ENCODE measurements at places on chromosomes 4 and X.

- no peak for DNase-seq
These were observed 1751.9 kb downstream of the ARAP2 start for GRCh38 chr4:34492414-34492813.

GRCh38 chrX:69037786-69038185 lies 127.5 kb downstream of the PJA1 start:
- DNase-seq: no peak

- no peak for DNase-seq
These were observed 306.1 kb downstream of the PCDH18 start for GRCh38 chr4:137226221-137226620.

DNA sequence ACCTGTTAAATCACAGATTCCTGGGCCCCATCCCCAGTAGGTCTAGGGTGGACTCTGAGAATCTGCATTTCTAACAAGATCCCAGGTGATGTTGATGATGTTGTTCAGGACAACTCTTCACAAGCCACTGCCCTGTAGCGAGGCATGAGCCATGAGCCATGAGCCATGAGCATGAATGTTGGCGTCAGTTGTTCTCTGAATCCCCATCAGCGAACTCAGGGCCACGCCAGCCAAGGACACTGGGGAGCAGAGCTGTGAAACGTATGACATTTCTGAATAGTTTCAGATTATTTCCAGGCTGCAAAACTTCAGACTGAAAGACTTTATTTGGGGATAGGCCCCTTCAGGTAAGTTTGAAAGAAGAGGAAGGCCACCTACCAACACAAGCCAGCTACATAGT lies 46.9 kb upstream of the HCCS start:
- DNase-seq: no peak

GRCh38 chrX:78650906-78651437 lies 8.2 kb downstream of the RTL3 start:
- DNase-seq: no peak

DNA sequence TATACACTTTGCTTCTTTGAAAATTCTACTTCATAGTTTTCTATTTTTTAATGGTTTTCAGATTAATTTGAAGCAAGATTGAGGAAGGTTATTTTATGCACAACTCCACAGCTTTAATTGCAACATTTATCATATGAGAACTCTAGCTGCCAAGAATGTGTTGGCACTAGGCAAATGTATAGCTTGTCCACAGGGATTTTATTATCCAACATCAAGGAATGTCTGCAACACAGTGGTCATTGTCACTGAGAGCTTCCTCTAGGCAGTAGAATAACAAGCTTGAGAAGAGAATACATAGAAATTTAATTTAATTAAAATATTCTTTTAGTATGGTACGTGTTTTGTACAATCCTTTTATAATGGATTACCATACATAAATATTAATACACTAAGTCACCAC lies 1600.8 kb downstream of the ARAP2 start:
- no peak for DNase-seq

DNA sequence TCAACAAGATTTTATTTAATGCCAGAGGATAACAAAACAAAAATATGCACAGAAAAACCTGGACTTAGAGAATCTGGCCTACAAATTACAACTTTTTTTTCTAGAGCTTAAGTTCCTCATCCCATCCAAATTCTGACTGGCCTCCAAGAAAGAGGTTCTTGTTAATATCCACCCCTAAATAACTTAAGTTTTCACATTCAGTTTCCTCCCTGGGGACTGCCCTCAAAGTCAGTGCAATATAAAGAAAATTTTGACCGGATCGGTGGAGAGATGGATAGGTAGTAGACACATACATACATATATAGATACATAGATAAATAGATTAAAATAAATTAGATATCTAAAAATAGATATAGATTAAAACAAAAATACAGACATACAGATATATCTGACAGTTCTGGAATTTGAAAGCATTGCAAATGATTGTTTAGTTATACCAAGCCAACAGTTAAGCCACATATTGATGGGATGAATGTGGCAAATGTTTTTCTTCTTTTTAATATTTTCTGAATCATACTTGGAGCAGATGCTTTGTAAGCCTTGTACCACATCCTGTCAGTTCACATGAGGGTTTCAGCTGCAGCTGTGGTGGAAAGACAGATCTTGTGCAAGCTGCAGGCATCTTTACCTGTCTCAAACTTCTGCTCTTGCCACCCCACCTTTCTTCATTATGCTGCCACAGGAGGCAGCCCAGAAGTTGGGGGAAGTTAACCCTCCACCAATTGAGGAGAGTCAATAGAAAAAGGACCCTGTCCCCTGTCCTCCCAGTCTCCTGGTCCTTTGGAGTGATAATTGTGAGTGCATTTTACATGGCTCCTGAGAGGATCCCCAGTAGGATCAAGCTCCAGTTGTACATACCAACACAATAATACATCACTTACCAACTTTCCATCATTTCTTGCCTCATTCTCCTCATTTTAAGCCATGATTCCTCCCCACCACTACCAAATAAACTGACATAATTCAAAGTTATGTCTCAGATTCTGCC lies 58.5 kb upstream of the PRDM8 start:
- no peak for DNase-seq

GRCh38 chr4:170198747-170199146 lies 109.0 kb upstream of the AADAT start:
- DNase-seq: no peak

GRCh38 chr4:184382189-184382846 lies 92.0 kb downstream of the IRF2 start:
- DNase-seq: no peak

- no peak for DNase-seq
These were observed 26.8 kb downstream of the COQ2 start for GRCh38 chr4:83257811-83258210.

GRCh38 chr4:73917081-73917501 lies 47.9 kb downstream of the CXCL1 start:
- DNase-seq: no peak

- DNase-seq: no peak
These were observed 14.9 kb upstream of the S100G start for GRCh38 chrX:16635040-16635439.

DNA sequence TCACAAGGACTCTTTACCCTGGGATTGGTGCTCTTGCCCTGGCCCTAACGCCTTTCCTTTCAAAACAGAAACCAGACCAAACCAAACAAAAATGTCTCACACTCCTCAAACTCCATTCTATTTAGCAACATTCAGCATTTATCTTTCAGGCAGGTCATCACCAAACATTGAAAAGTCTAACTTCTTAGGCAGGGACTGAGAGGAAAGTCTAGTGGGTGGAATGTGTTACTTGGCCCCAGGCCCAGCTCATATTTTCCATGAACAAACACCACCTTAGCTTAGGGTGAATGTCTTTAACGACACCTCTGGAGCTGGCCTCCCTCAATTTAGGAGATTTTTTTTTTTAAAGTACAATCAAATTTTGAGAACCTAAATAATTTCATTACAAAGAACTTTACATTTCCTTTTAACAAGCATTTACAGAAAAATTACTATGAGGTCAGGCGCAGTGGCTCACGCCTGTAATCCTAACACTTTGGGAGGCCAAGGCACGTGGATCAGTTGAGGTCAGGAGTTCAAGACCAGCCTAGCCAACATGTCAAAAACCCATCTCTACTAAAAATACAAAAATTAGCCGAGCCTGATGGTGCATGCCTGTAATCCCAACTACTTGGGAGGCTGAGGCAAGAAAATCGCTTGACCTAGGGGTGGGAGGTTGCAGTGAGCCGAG lies 10.2 kb upstream of the N4BP2 start:
- DNase-seq: no peak

DNA sequence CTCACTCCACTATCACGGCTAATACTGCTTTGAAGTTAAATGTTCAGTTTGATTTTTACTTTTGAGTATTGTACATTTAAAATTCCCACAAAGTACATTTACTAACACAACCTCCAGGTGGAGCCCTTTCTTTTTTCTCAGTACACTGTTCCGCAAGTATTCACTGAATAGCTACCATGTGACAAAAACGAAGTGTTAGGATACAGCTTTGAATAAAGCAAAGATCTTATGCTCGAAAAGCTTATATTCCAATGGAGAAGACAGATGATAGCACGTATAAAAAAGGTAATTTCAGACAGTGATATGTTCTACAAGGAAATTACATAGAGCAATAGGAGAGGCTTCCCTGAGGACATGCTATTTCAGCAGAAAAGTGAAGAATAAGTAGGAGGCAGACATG lies 60.7 kb upstream of the ABCG2 start:
- peak; percentile 59 for DNase-seq

DNA sequence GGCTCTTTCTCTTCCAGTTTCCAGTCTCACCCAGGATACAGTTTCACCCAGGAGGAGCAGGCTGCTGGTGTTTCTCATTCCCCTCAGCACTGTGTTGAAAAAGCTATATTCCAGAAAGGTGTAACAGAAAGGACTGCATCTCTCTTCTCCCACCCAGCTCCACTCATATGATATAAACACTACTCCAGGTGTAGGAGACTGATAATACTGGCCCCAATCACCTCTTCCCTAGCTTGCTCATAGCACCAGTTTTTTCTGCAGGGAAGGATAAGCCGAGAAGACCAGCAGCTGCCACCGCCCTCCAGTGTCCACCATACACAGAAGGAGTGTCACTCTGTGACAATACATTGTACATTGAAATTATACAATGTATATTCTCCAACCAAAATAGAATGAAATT lies 105.5 kb upstream of the STK26 start:
- DNase-seq: no peak

- DNase-seq: no peak
These were observed 103.4 kb downstream of the REELD1 start for GRCh38 chr4:146317783-146318182.

- DNase-seq: no peak
These were observed 287.7 kb downstream of the BMPR1B start for GRCh38 chr4:95045429-95045828.

- DNase-seq: peak; percentile 24
These were observed 10.2 kb downstream of the ADGRL3 start for GRCh38 chr4:61210186-61210939.

DNA sequence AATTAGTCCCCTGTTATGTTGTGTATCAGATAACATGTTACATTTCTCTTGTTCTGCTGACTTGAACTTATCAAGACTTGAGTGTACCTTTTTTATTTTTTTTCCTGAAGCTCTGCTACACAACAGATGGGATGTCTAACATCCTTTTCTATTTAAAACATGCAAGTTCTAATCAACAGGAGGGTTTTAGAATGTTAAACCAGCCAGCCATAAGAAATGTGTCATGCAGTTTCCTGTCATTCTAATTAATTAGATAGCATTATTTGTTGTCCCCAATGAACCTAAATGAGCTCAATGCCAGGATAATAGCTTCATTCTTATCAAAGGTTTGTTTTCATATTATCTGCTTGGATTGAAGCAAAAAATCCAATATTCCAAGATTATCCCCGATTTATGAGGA lies 958.2 kb downstream of the PCDH7 start:
- DNase-seq: no peak

DNA sequence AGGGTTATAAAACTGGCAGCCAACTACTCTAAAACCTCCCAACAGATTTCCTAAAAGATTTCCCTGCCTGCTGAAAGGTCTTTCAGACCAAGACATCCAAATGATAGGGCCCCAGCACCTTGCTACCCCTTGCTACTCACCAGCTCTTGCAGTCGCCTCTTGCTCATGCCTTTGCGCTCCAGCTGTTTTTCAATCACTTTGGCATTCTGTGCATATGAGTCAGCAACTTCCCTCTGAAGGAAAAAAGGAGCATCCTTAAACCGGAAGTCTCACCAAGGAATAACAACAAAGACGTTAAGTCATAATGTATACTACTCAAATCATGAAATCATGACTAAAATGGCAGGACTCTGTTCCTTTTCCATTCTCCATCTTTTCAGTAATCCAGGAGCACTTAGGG lies 24.0 kb downstream of the STEEP1 start:
- no peak for DNase-seq

DNA sequence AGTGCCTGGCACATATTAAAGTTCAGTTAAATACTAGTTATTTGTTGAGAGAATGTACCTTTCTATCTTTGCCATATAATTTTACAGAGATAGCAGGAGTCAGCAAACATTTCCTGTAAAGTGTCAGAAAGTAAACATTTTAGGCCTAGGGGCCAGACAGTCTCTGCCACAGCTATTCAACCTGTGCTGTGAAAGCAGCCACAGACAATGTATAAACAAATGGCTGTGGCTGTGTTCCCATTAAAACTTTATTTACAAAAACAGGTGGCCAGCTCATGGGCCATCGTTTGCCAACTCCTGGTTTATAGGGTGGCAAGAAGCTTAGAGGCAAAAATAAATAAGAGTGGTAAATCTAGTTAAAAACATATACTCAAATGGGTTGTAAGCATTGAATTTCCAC lies 34.0 kb upstream of the BRS3 start:
- no peak for DNase-seq

DNA sequence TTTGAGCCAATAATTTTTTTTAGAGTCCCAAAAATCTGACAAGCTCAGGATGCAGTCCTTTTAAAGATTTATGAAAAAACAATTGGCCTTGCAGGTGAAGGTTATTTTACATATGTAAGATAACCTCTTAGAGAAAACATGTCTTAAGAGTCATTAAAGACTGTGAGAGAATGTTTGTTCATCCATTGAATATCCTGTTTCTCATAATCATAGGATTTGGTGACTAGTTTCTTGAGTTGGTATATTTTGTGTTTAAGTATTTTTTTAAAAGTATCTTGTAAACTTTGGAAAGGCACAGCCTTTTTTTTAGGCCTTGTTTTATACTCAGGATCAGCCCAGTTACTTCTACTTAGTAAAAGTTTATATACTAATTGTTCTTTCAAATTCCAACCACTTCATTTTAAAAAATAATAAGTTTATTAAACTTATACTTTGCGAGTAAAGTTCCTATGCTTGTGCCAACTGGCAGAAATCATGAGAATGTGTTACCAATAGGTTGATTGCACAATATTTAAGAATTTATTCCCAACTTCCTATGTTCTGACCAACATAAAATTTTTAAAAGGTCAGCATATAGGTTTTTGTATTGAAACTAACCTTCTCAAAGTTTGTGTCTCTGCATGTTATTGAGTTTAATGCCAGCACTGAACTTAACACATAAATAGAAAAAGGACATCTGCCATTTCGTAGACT lies 40.0 kb upstream of the ARSJ start:
- DNase-seq: no peak
